Stimulated activated CD4-positive, alpha-beta T cell treated with anti-CD3 and anti-CD28 coated beads, TNF-alpha, amount 100 ng/mL, for 24 hours (primary cell): ENCODE measurements at places on chromosomes 2 and 18.

DNA sequence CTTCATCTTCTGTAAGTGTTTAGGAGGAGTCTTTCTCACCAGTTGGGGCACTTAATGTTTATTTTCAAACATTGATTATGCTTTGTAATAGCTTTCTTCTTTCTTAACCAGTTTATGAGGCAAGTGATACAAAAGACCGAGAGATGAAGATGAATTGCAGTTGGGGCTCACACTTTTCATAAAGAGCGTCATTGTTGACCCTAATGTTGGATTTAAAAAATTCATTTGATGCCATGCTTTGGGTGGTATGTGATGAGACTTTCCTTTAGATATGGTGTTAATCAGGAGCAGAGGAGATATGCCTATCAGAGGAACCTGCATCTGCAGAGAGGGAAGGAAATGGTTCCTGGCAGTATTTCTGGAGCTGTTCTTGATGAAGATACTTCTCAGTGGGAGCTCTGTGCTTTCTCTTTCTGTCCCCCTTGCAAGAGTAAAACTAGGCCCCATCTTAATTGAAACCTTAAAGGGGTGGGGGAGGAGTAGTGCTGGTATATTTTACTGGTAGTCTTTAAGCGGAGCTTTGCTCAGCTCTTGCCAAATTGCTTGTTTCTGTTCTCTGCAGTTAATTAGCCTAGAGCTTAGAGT, 2.3 kb downstream of the EML4 start:
- no peak for DNase-seq

- no peak for DNase-seq
Measured at GRCh38 chr18:48167897-48168253, 237.4 kb upstream of the SMAD2 start.

- DNase-seq = no peak
Measured at GRCh38 chr2:212330263-212330662, 208.3 kb downstream of the ERBB4 start.

DNA sequence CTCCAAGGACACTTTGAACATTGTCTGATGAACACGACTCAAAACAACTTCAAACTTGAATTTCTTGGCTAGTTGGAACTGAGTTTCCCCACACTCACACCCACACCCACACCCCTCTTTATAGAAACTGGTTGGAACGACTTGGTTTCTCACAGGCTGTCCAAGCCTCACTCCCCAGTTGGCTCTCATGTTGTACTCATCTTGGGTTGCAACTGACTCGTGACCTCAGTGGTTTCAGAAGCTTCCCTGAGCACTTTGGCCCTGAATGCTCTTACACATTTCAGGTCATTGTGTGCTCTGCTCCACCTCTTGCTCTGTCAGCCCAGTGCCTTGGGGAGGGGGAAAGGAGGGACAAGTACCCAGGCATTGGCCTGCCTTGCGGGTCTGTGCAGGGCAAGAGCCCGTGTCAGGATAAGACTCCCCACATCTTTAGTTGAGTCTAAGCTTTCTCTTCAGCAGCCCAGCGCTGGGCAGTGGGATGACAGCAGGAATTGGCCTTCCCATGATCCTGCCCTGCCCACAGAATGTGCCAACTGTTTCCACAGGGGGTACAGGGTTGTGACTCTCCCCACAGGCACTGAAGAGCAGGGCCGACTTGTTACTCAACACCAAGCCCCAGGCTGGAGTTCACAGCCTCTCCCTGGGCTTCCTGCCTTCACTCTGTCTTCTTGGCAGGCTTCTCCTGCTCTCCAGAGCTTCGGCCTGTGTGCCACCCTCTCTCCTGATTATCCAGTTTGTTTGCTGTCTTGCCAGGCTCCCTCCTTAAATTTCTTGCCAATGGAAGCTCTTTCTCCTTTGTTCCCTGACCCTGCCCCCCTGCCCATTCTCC, 104.6 kb downstream of the RTN4 start:
- DNase-seq = no peak

DNA sequence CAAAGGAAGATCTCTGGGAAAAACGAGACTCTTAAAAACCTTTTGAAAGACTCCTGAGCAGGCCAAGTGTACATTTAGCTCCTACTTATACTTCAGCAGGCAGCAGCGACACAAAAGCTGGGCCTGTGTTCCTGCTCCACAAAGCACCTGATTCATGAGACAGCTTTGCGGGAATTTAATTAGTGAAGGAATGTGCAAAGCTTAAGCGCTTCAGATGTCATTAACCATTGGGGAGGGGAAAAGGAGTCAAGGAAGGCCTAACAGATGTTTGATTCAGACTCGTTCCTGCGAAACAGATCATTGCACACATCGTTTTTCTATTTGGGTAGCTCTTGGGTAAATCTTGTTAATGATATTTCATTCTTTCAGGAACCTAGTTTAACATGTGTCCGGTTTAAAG, 125.9 kb downstream of the MAIP1 start:
- DNase-seq = no peak

DNA sequence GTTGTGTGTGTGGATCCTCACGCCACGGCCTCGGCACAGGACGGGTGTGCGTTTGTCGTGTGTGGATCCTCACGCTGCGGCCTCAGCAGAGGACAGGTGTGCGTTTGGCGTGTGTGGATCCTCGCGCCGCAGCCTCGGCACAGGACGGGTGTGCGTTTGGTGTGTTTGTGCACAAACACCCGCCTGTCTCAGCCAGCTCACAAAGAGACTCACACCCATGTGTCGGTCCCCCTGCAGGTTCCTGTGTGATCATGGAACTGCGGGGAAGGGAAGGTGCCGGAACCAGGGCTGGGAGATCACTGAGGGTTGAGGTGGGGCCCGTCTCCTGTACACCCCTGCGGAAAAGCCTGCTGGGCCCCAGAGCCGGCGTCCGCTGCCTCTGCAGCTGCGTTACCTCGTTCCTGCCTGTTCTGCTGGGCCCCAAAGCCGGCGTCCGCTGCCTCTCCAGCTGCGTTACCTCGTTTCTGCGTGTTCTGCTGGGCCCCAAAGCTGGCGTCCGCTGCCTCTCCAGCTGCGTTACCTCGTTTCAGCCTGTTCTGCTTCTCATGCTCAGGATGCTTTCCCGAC, 53.6 kb downstream of the CTDP1 start:
- DNase-seq = no peak

DNA sequence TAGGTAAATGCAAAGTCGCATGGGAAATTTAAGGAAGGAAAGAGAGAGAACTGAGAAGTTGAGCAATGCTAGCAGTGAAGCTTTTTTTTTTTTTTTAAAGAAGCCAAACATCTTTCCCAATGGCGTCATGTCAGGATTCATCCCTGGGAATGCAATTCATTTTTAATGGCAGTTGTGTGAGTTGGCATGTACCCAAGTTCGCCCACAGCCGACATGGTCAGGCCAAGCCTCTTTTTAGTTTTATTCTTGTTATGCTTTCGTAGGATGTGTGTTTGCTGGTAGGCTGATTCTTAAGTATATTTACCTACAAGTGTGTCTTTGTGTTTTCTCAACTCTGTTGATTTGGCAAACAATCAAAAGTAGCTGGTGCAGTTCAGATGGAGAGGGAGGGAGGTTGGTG, 127.6 kb upstream of the ITGA6 start:
- no peak for DNase-seq

- DNase-seq = no peak
Measured at GRCh38 chr2:131042148-131042775, 51.0 kb downstream of the FAM168B start.

DNA sequence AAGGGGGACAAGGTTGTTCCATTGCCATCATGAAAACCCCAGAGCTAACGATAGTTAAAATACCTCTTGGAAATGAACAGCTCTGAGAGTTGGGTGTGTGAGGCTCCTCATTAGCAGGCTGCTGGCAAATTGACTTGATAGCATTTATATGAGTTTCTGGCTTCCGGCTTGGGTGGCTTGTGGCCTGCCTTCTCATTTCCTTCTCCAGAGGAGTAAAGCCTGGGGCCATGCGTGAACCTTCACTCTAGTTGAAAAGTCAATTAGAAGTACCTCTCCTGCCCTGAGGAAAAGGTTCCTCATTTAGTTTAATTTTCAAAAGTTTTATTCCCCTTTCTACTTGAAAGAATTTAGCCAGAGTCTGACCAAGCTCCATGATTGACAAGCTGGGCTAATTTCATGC, 67.1 kb downstream of the MGAT5 start:
- no peak for DNase-seq

DNA sequence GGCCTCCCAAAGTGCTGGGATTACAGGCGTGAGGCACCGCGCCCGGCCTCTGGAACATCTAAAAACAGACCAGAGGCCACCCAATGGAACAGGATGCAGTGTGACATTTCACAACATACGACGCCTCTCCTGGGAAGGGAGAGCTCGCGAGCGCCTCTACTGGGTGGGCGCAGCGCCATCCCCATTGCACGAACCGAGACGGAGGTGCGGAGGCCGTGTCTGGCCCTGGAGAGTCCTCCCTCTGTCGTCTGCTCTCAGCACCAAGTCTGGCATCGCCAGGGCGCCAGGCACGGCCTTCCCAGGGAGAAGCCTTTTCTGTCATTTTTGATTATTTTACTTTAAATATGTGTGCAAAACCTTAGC, 9.4 kb upstream of the GBX2 start:
- peak; percentile 50 for DNase-seq

- no peak for DNase-seq
Measured at GRCh38 chr2:195575016-195575415, 82.0 kb upstream of the SLC39A10 start.

- DNase-seq = peak; percentile 53
Measured at GRCh38 chr2:172427256-172427989, at the start of gene ITGA6. Gene ITGA6 (plus strand): TSS chr2:172427586.

DNA sequence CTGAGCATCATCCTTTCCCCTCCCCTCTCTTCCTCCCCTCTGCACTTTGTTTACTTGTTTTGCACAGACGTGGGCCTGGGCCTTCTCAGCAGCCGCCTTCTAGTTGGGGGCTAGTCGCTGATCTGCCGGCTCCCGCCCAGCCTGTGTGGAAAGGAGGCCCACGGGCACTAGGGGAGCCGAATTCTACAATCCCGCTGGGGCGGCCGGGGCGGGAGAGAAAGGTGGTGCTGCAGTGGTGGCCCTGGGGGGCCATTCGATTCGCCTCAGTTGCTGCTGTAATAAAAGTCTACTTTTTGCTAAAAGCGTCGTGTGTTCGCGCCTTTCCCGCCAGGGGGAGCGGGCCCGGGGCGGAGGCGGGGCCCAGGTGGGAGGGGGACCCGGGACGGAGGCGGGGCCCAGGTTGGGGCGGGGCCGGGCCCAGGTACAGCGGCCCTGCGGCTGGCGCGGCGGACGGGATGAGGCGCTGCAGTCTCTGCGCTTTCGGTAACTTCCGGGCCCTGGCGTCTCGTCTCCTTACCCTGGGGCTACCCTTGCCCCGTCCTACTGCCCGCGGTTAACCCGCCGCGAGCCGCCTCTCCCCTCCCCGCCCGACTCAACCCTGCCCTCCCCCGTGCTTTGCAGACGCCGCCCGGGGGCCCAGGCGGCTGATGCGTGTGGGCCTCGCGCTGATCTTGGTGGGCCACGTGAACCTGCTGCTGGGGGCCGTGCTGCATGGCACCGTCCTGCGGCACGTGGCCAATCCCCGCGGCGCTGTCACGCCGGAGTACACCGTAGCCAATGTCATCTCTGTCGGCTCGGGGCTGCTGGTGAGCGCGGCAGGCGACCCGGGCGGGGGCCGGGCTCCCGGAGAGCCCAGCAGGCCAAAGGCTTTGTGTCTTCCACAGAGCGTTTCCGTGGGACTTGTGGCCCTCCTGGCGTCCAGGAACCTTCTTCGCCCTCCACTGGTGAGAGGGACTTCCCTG, at the start of gene KRTCAP3:
Gene KRTCAP3 (plus strand): TSS at position 424 of the 962 bp plus-strand sequence. CDS start 32 bp downstream, at position 456.
- no peak for DNase-seq

DNA sequence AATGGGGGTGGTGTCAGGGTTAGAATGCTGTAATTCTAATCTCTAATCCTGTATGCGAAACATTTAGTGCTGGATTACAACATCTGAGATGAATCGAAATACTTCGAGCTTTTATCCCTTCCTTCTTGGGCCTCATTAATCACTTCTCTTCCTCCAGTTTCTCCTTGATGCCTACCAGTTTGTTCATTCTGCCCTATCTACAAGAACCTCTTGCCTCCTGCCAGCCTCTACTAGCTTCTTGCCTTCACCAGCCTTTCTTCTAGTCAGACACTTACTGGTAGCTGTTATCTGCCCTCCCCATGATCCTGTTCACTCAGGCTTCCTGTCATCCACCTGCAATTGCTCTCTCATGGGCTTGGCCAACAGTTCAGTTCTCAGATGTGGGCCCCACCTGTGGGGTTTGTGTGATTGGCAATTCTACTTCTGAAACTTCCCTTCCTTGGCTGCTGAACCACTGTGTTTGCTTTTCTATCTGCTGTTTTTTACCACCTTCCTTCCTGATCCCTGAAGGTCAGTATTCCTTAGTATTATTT, 15.4 kb upstream of the FARP2 start:
- DNase-seq = no peak

- no peak for DNase-seq
Measured at GRCh38 chr2:219497495-219498279, 1.0 kb upstream of the GMPPA start.

- no peak for DNase-seq
Measured at GRCh38 chr18:1394966-1395365, 490.3 kb downstream of the ADCYAP1 start.

DNA sequence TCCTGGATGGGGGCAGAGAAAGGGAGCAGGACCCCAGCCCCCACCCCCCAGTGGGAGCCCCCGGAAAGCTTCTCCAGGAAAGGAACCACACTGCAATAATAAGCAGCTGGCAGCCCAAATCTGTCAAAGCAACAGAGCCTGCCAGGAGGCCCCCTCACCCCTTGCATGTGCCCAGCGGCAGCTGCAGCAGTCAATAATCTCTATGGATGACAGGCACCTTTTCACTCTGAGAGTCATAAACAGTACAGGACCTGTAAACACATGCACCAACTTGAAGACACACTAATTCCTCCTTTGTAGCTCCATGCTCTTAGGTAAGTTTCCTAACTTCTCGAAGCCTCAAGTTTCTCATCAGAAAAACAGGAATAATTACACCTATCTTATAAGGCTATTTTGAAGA, 26.2 kb upstream of the KDM3A start:
- DNase-seq = no peak

- no peak for DNase-seq
Measured at GRCh38 chr2:39845460-39846146, 66.5 kb upstream of the THUMPD2 start.

- DNase-seq = peak; percentile 25
Measured at GRCh38 chr2:159879051-159879604, 81.1 kb upstream of the CD302 start.

- DNase-seq = no peak
Measured at GRCh38 chr2:74387346-74387745, 7.2 kb upstream of the DCTN1 start.

GRCh38 chr2:27559228-27559627, 23.6 kb upstream of the ZNF512 start:
- no peak for DNase-seq
